ENCODE measurements at places on chromosomes 6 and 20.

DNA sequence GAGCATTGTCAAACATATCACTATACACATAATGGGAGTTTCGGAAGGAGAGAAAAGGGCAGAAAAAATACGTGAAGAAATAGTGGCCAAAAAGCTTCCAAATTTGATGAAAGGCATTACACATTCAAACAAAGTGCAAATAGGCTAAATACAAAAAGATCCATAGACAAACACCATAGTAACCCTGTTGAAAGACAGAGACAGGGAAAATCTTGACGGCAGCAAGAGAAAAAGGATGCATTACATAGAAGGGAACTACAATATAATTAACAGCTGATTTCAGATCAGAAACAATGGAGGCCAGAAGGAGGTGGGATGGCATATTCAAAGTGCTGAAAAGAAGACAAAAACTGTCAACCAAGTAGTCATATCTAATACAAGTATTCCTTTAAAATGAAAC is 170.8 kb downstream of the MRPL14 start:
- no peak for DNase-seq

- DNase-seq, result peak; percentile 90
Measured at GRCh38 chr6:18306977-18307376, 42.6 kb upstream of the DEK start.

DNA sequence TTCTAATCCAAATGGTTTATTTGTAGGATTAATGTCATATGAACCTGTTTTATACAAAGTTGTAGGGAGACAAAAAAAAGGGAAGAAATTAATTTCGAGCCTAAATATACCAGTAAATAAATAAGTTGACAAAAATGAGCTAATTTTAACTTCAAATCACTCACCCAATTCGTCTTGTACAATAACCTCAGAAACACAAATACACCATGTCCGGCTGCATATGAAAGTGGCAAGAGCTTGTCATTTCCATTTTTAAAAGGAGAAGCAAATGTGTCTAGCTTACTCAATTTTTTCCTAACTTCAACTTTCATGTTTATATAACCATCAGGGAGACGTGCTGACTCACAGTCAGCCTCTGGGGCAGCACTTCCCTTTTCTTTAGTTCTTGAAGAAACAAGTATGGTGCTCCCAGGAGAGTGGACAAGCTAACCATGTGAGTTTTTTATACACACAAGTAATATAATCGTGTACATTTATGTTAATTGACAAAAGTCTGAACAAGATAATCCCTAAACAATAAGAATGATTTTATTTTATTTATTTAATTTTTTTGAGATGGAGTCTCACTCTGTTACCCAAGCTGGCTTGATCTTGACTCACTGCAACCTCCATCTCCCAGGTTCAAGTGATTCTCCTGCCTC is 55.5 kb upstream of the SGK1 start:
- peak; percentile 93 for DNase-seq

DNA sequence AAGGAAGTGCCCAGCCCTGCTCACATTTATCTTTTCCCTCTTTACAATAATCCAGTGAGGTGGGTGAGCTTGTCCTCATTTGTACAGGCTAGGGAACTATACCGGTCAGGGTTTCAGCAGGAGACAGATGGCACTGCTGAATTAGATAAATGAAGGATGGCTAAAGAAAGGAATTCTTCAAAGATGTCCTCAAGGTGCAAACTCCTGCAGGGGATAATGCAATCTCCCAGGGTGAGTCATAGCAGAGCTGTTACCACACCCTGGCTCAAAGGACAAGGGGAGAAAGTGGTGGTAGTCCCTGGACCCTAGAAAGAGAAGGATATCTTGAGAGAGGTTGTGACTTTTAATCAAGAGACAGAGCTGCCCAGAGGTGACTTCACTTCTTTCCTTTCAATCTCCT is 66.7 kb downstream of the RFPL4B start:
- DNase-seq, result peak; percentile 15

GRCh38 chr20:35012227-35013069 is 56.8 kb downstream of the MYH7B start:
- DNase-seq, result peak; percentile 42

DNA sequence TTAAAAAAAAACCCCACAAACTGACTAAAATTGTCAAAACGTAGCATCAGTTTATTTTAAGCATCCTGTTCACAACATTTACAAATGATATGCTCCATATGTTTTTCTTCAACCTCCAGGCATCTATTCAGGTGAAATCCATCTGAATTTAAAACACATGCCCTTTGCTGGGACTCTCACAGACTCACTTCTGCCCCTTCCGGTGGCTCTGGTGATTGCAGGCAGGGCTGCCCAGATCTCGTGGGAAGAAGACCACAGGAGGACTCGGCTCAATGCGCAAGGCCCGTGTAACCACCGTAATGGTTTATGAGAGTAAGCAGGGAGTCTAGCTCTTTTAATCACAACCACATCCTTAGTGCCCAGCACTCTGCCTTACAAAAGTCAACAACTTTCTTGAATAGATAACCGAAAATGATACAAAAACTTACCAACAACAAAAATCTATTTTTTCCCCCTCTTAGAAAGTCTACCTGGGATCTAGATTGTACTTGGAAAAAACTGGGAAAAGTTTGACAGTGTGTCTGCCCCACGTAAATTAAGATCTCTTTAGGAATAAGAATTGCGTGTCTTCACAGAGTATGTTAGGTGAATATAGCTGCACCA is 139.1 kb downstream of the KIF16B start:
- peak; percentile 46 for DNase-seq

DNA sequence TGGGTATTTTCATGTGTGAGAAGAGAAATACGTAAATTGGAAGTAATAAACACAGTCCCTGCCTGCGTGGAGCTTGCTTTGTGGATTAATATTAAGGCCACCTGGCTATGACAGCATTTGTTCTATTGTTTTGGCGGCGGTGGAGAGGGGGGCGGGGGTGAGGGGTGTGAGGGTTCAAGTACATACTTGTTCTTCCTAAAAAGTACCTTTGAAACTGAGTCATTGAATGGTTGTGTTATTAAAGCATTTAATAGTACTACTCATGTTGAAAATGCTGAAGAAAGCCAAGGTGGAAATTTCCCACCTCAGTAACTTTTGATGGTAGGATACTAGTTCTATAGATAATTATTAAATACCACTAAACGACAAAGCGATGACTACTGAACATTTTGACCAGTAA is 95.0 kb downstream of the FOXC1 start:
- no peak for DNase-seq

DNA sequence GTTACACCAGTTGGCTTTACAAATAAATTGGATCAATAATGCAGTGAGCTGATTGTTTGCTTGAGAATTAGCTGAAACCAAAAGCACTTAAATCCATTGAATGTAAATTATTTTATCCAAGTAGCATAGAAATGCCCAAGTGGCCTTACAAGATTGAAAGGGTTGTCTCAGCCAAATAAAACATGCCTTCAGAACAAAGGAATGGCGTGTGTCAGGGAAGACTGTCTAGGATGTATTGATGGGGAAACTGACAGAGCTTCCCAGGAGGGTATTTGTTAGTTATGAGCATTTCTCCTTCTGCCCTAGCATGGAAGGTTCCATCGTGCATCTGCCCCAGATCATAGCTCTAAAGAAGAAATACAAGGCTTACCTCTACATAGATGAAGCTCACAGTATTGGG is 103.9 kb upstream of the ISM1 start:
- DNase-seq, result no peak

- DNase-seq, result no peak
Measured at GRCh38 chr20:6038256-6038655, 15.6 kb downstream of the LRRN4 start.

DNA sequence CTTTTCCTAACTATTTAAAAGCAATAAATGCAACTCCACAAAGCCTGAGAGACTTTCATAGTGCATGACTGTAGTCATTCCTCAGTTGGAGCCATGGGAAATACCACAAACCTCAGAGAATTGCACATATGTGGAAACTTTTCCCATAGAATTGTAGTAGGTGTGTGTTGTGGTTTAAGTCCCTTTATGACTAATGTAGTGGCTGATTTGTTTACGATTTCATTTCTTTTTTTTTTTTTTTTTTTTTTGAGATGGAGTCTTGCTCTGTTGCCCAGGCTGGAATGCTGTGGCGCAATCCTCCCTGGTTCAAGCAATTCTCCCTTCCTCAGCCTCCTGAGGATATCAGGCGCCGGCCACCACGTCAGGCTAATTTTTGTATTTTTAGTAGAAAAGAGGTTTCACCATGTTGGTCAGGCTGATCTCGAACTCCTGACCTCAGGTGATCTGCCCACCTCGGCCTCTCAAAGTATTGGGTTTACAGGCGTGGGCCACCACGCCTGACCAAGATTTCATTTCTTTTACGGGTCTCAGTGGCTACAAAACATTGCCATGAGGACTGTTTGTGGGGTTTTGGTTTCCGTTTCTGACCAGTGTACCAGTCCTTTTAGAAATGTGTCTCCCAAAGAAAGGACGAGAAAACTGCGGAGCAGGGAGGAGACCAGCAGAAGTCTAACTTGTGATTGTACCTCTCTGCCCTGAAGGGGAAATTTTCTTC is 212.1 kb upstream of the MARCKS start:
- DNase-seq, result peak; percentile 97

DNA sequence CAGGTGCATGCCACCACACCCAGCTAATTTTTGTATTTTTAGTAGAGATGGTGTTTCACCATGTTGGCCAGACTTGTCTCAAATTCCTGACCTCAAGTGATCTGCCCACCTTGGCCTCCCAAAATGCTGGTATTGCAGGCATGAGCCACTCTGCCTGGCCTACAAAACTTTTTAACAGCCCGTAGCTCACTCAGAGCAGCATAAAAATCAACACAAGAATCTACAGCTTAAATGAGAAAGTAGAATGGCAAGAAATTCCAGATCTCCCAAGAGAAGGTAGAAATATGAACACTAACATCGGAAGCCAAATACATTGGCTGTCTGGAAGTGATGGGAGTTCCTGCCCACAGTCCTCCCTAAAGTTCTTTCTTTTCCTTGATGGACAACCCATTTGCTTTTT is 43.7 kb downstream of the SCGN start:
- no peak for DNase-seq

GRCh38 chr20:44039147-44039546 is 124.5 kb downstream of the TOX2 start:
- no peak for DNase-seq

- peak; percentile 68 for DNase-seq
Measured at GRCh38 chr20:881051-881782, 34.9 kb downstream of the ANGPT4 start.

GRCh38 chr6:136751522-136751956 is 40.7 kb downstream of the MAP3K5 start:
- DNase-seq, result no peak

DNA sequence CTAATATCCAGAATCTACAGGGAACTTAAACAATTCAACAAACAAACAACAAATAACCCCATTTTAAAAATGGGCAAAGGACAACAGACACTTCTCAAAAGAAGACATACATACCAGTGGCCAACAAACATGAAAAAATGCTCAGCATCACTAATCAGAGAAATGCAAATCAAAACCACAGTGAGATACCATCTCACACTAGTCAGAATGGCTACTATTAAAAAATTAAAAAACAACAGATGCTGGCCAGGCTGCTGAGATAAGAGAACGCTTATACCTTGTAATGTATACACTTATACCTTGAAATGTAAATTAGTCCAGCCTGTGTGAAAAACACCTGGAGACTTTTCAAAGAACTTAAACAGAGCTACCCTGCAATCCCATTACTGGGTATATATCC is 166.8 kb downstream of the IBTK start:
- DNase-seq, result peak; percentile 9

DNA sequence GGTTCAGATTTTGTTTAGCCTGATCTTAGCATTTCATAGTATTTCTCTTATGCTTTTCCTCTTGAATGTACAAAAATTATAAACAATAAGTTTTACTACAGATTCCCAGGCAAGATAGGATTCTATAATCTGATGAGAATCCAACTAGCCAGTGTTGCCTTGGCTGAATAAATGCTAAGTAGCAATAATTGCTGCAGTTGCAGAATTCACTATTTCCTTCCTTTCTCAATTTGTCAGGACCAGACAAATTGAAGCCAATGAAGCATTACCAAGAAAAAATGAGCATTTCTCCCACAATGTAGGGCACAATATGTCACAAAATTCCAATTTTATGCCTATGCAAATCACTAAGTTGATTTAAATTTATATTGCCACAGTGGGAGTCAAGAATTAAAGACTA is 260.2 kb downstream of the KIF16B start:
- no peak for DNase-seq

GRCh38 chr6:34412643-34413214 is 13.1 kb downstream of the RPS10 start:
- DNase-seq, result peak; percentile 58

- no peak for DNase-seq
Measured at GRCh38 chr6:33936886-33937285, 133.1 kb upstream of the MLN start.

- peak; percentile 75 for DNase-seq
Measured at GRCh38 chr20:4038047-4038459, 22.7 kb upstream of the RNF24 start.

DNA sequence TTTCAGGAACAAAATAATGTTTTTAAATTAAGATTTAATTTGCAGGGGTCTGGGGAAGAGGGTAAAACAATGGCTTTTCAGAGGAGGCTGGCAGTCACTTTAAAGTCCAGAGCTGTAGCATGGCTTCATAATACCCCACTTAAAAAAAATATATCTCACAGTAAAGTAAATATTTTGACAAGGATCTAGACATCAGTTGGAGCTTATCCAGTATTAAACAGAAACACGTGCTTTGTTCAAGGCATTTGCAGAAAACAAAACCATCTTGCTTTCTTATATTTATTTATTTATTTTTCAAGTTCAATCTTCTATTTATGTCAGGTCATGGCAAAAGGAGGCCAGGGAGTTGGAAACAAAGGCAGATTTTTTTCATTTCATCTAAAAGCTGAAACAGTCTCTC is 53.3 kb upstream of the PRL start:
- peak; percentile 41 for DNase-seq

DNA sequence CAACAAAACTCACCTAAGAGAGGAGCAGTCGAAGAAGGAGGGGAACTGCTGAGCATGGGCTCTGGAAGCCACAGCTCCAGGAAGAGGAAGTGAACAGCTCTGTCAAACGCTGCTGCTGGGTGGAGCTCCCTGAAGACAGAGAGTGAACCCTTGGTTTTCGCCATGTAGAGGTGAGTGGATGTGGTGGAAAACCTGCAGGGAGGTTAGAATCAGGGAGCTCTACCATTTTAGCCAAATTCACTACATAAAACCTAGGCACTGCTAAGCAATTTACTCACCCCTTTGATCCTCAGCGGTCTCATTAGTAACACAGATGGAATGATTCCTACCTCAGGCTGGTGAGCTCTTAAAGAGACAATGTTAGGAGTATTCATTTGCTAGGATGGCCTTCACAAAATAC is 19.4 kb upstream of the TFAP2A start:
- no peak for DNase-seq

DNA sequence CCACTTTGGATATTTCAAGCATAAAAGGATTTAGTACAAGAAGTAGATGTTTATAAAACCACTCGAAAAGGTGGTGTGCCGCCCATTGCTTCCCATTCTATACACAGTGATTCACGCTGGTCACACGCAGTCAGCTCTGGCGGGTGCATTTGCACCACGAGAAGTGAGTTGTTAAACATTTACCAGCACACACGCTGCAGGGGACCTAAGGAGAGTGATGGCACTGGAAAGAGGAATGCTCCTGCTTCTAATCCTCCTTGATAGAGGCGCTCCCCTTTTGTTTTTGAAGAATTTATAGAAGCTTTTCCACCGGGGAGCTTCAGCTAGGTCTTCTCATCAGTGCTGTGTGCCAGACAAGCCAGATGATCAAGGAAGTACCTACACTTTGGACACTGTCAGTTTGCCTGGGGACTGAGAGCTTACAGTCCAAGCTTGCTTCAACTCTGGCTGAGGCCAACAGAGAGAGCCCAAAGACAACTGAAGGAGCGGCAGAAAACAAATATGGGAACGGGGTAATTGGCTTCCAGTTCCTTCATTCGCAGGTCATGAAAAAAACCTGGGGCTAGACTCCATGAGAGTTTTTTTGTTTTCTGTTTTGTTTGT is 31.2 kb downstream of the MUC22 start:
- peak; percentile 6 for DNase-seq
